ENCODE measurements at places on chromosomes 1 and 21.

DNA sequence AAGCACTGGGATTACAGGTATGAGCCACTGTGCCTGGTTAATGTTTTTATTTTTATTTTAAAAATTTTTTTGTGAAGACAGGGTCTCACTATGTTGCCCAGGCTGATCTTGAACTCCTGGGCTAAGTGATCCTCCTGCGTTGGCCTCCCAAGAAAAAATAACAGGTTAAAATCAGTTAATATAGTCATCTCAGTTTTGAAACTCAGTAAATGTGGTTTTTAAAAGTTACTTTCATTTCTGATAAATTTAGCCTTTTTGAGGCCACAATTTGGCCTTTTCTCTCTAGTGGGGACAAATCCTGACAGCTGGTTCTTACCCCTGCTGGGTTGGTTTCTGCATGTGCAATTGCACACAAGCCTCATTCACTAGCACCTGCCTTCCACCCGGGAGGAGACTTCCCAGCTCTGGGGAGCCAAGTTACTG is 13.3 kb downstream of the PMF1 start:
- DNase-seq, result no peak

DNA sequence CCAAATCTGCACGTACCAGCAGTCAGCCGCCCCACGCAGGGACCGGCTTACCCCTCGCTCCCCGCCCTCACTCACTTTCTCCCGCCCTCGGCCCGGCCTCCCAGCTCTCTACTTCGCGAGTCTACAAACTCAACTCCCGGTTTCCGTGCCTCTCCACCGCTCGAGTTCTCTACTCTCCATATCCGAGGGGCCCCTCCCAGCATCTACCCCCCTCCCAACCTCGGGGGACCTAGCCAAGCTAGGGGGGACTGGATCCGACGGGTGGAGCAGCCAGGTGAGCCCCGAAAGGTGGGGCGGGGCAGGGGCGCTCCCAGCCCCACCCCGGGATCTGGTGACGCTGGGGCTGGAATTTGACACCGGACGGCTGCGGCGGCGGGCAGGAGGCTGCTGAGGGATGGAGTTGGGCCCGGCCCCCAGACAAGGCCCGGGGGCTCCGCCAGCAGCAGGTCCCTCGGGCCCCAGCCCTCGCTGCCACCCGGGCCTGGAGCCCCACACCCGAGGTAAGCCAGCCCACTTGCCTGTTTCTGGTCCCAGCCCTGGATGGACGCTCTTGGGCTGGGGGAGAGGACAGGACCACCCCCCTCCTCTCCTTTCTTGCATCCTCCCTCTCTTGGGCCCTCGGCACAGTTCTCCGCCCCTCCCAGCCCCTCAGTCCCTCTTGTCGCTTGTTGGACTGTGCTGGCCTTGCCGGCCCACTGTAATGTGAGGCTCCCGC is at the start of gene ARTN:
ARTN (plus strand) TSS at position 416 of the 715 bp plus-strand sequence. CDS start 1,856 bp downstream, outside the sequence.
- no peak for DNase-seq

DNA sequence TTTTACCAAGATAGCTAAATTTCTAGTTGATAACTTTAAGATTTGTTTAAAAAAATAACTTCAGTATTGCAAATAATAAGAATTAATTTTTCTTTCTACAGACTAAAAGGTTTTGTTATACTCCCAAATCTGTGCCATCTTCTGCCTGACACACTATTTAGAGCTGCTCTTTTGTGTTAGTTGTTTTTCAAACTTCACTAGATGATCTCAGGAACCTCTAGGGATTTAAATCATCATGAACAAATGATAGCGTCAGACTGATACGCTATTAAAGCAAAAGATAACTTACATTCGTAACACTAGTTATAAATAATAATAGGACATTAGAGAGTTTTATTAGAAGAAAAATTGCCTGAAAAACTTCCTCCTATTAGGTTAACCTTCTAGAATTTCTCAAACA is 243.1 kb upstream of the CXADR start:
- DNase-seq, result no peak

DNA sequence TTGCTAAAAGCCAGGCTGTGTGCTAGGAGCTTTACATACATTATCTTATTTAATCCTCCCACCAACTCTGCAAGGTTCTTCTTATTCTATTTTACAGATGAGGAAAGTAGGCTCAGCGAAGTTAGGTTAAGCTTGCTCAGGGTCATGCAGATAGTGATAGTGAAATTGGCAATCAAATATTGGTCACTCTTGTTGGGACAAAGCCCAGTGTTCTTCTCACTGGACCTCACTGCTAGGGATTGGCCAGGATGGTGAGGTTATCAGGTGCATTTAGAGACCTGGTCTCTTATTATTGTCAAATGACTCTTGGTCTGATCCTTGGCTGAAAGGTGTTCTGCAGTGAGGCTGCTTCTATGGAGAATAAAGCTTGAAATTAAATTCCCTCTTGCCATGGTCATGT is 145.1 kb downstream of the CNIH3 start:
- no peak for DNase-seq

DNA sequence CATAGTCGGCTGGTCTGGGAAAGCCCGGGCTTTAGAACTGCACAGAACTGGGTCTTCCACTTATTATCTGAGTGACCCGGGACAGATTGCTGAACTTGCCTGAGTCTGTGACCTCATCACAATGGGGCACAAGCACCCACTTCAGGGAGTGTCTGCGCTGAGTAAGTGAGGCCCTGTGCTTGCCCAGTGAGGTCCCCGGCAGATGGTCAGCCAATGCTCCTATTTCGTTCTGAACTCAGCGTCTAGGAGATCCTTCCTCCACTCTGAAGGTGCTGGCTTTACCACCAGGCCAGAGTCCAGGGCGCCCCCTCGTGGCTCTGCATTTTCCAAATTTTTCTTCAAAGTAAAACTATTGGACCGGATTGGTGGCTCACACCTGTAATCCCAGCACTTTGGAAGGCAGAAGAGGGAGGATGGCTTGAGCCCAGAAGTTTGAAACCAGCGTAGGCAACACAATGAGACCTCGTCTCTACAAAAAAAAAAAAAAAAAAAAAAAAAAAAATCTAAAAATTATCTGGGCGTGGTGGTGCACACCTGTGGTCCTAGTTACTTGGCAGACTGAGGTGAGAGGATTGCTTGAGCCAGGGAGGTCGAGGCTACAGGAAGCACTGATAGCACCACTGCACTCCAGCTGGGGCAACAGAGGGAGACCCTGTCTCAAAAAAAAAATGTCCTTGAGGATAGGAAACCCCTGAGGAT is 61.7 kb downstream of the FCRL5 start:
- peak; percentile 77 for DNase-seq

- no peak for DNase-seq
Observed at GRCh38 chr1:51752073-51752948, 126.2 kb downstream of the NRDC start.

- DNase-seq, result no peak
Observed at GRCh38 chr1:53982763-53983104, 35.3 kb downstream of the LDLRAD1 start.

DNA sequence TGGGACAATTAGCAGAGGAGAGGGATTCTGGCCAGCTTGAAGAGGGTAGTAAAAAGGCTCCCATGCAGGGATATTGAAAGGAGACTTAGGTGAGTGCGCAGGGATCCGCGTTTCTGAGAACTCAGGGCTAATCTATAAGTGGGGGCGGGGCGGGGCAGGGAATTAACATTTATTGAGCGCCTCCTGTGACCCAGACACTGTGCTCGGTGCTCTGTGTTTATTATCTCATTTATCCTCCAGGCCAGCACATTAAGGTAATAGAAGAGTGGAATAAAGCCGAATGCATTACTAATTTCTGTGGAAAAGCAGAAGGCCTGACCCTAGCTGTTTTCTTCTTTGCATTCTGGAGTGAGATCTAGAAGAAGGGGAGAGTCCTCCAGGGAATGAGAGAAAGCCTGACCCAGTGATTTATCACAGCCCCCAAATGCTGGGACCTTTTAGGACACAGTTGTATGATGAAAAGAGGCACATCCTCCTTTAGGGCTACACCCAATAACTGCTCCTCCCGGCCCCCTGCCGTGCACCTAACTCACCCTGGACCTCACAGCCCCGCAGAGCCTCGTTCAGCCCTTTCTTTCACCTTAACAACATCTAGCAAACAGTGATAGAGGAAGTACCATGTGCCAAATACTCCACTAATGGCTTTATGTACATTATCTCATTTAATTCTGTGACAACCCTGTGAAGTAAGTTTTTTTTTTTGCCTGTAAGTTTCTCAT is 317.6 kb downstream of the PBX1 start:
- no peak for DNase-seq

DNA sequence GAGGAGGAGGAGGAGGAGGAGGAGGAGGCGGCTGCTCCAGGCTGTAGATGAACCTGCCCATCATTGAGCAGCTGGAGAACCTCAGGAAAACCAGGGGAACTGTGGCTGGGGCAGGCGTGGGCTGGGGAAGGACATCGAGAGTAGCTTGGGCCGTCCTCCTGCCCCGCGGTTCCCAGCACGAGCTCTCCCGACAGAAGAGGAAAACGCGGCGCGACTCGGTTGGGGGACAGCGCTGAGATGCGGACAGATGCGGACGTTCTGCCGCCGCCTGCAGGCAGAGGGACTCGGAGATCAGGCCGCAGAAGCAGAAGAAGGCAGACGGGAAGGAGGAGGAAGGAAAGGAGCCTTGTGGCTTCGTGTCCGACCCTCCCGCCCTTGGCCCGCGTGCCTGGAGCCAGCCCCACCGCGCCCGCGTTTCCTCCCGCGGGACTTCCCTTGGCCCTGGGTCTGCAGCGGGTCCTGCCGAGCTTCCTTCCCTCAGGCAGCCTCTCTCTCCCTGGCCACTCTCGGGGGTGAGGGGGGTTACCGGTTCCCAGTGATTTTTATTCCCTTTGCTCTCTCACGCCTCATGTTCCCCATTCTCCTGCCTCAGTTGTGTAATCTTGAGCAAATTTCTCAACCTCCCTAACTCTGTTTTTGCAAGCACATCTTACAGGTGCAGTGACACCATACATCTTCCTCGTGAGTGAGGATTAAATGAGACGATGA is 1.7 kb upstream of the TNFRSF9 start:
- DNase-seq, result peak; percentile 78

DNA sequence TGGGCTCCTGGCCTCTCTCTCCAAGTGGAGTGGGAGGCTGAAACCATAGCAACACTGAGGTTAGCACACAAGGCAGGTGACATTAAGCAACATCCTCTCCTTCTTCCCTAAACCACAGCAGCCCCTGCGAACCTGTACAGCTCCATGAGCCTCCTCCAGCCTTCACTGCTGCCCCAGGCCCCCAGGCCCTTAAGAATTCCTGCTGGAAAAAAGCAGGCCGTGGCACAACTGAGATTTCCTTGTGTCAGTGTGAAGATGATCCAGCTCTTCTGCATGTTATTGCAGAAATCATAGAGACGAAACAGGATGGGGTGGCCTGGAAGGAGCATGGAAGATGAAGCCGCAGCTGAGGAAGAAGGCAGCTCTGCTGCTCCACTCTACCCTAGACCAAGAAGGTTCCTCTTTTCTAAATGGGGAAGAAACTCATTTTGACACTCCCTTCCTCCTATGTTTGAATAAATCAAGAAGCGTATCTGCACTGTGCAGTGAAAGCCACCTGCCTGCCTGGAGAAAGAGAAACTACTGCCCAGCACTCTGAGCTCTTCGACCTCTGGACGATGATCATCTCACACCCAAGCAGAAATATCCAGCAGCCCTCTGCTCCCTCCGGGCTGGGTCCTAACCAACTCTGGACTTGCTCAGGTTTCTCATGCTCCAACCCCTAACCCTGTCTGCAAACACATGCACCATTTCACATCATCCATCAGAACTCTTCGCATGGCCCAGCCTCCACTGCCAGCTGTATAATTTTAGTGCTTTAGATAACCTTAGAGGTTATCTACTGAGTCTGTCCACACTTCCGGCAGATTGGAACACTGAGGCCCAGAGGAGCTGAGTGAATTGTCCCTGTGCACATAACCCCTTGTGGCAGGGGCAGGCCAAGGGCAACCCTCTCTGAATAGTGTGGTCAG is 20.7 kb downstream of the SH3BP5L start:
- peak; percentile 39 for DNase-seq

GRCh38 chr1:192160196-192160595 is 1.9 kb downstream of the RGS18 start:
- DNase-seq, result no peak

DNA sequence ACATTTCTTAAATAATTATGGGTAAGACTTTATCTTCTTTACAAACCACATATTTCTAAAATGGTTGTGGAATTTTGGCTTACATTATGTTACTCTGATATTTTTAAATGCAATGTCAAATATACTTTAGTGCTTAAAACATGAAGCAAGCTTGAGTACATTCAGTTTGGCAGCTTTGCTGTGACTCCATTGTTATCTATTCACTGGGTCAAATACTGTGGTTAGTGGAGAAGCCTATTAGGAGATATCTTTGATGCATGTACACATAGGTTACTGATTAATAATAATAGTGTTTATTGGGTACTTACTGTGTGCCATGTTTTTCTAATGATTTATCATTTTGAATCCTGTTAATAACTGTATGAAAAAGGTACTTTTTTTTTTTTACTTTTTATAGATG is 520.4 kb upstream of the B3GALT2 start:
- no peak for DNase-seq

GRCh38 chr1:108190001-108190634 is 10.0 kb downstream of the SLC25A24 start:
- DNase-seq, result no peak

DNA sequence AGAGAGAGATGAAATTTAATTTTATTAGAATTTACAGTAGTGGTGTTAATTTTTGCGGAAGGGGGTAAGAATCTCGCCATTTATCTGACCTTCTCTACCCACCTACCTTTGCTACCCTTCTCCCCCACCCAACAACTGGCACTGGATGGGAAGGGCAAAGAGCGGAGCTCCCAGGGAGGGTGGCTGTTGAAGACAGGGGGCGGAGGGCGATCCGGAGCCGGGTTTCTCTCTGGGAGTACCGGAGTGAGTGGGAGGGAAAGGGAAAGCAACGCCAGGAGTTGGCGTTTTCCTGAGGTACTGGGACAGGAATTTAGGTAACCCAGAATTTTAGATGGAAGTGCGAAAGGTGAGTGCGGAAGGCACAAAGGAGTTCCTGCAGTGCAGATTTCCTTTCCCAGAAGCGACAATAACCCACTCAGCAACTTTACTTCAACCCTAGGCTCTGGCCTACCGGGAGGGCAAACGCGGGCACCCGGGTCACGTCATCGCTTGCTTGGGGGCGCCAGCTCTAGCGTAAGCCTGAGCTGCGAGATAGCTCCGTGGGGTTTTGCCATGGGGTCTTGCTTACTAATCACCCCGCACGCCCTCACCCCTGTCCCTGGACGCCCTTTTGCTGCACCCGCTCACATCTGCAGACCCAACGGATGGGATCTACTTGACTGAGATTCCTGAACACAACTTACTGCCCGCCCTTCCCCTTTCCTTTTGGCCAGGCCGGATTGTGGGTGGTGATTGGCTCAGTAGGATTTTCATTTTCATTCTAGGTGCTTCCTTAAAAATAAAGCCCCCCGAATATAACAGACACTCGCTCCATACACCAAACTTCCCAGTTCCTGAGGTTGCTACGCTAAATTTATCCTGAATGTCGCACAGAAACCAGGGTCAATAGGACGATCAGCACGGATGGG is 413.0 kb upstream of the ESRRG start:
- DNase-seq, result no peak

Data from activated effector memory CD4-positive, alpha-beta T cell treated with anti-CD3 and anti-CD28 coated beads, Interleukin-2, amount 50 U/mL, for 16 hours (primary cell).